BJ (cell line): ENCODE measurements at places on chromosomes 11 and 22.
A peak's percentile ranks its signal among the peaks of the same experiment; 100 is the strongest.

- DNase-seq: no peak
Observed at GRCh38 chr11:46855167-46855566, 9.1 kb upstream of the CKAP5 start.

DNA sequence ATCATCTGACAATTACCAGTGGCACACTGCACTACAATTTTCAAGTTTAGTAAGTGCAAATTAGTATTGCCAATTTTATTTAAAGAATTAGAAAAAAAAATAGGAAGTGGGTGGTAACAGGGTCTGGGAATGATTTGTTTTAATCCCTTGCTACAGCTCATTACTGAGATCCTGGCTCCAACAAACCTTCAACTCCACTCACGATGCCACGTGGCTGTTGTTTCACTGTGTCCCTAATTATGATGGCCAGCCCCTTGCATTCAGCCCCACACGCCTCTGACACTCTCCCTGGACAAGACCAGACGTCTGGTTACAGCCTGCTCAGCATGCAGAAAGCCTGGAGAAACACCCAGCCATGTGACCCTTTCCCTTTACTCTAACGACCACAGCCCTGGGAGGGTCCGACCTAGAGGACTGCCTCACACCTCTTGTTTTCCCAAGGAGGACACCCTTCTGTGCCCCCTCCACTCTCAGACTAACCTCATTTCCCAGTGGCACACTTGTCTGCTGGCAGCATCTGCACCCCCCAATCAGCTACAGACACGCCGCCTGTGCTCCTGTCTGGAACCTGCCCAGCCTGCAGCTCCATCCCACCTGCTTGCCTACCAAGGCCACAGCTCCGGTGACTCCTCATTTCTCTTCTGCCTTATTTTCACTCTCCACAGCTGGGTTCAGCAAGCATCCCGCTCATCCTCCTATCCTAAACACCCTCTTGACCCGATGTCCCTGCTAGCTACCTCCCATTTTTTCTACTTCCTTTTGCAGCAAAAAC lies 18.5 kb upstream of the SLC25A1 start:
- no peak for DNase-seq

- DNase-seq: no peak
Observed at GRCh38 chr11:64173616-64174355, 7.9 kb upstream of the MACROD1 start.

DNA sequence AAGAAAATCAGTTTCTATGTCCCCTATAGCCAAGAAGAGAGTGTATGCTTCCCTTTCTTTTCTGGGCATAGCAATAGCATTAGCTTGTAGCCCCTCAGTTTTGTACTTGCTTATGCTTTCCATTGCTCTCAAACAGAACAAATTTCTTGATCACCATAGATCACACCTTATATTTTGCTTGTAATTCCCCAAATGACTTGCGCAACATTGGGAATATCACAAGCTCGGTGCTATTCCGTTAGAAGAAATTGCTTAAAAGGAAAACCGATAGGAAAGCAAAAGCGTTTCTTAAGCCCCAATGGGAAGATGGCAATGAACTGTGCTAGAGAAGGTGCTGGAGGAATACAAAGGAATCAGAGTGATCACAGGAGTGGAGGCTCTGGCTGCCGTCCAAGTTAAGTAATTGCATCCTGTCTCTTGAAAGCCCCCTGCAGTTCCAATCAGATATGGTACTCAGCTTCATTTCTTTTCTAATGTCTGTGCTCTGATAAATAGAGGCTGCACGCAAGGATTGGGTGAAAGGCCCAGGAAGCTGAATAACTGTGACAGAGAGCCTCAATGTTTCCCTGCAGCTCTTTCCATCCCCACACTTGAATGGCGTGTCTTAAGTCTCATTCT lies 182.1 kb upstream of the KIRREL3 start:
- no peak for DNase-seq

DNA sequence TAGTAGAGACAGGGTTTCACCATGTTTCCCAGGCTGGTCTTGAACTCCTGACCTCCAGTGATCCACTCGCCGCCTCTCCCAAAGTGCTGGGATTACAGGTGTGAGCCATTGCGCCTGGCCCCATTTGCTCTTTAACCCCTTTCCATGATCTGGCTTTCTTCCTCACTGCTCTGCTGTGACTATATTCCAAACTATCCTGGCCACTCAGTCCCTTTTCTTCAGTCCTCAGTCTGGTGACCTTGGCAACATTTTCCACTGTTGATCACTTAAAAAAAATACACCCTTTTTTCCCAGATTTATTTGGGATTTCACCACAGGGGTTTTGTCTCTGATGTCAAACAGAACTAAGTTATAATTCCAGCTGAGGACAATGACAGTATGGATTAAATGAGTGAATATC lies 24.5 kb downstream of the MMP20 start:
- DNase-seq: no peak

DNA sequence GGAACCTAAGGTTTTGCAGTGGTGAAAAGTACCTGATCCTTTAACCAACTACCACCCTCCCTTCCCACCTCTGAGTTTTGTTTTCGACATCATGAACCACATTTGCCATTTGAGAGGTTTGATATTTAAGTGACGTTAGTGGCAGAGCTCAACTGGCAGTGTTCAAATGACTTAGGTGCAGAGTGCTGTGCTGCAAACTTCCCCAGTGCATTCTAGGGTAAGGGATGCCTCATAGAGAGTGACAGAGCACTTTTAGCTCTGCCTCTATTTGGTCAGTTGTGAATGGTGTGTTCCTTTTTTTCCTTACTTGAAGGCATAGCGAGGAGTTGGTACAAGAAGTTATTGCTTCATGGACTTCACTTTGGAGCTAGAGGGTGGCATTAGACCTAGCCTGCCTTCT lies 9.4 kb downstream of the BMAL1 start:
- DNase-seq: no peak

DNA sequence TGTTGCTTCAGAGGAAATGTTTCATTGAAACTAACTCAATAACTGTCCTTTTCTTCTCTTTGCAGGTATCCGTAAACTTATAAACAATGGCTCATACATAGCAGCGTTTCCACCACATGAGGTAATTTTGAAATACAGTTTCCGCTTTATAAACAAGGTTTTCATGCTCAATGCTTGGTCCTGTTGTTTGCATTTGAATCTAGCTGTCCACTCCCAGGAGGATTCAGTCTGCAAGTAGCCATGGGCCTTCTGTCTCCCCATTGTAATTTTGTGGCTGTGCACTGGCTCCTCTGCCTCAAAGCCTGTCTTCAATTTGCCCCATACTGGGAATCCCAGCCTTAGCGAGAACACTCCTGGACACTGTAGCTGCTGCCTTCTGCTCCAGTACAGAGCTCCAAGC lies 34.7 kb downstream of the MUC15 start:
- DNase-seq: no peak

GRCh38 chr22:27650572-27650971 lies 151.0 kb downstream of the MN1 start:
- DNase-seq: no peak

DNA sequence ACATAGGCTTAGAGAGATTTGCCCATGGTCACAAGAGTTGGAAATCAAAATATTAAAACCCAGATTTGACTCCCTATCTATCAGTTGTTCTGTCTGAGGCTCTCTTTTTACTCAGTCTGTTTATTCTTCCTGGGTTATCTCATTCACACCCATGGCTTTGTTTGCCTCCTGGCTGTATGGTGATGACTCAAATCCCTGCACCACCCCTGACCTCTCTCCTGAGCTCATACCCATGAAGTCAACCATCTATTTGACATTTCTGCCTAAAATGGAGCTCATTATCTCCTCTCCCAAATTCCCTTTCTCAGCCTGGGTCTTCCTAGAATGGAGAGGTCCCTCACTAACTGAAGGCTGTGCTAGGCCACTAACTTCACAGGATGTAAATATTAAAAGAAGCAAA lies 27.8 kb upstream of the CCDC134 start:
- no peak for DNase-seq

- no peak for DNase-seq
Observed at GRCh38 chr11:116867619-116868018, 30.2 kb upstream of the APOA1 start.

GRCh38 chr22:49267996-49268395 lies 559.7 kb downstream of the BRD1 start:
- no peak for DNase-seq

GRCh38 chr11:10715571-10715970 lies 22.0 kb upstream of the IRAG1 start:
- no peak for DNase-seq

DNA sequence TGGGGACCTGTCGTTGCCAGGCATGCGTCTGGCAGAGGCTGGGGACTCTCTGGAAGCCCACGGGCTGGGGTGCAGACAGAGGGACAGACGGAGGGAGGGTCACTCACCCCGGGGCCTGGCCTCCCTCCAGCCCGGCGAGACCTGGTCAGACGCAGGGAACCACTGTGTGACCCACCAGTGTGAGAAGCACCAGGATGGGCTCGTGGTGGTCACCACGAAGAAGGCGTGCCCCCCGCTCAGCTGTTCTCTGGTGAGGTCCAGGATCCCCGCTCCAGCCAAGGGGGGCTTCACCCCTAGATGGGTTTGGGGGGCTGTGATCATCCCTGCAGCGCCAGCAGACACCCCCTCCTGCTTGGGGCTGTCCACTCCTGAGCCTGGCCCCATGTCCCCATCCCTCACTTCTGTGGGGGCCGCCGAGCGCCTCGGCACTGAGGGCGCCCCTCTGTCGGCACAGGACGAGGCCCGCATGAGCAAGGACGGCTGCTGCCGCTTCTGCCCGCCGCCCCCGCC lies 23.6 kb upstream of the MUC5B start:
- no peak for DNase-seq

DNA sequence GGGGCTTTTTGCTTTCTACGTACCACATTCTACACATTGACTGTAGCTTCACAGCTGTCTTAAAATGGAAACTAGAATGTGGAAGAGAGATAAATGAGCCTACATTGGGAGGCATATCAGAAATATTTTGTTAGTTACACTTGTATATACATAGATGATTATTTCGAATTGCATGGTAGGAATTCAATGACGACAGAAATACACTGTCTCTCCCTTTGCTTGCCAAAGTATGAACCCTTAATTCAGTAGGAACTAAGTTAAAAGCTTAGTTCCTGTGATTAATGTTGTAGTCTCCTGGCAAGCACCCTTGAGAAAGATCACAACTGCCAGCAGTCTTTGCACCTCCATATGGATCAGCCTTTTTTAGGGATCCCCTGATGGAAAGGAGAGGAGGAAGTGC lies 10.1 kb downstream of the C11orf87 start:
- DNase-seq: no peak

- DNase-seq: no peak
Observed at GRCh38 chr11:119320240-119320775, 3.4 kb upstream of the MCAM start.

- no peak for DNase-seq
Observed at GRCh38 chr11:70326833-70327232, 56.3 kb downstream of the PPFIA1 start.

- DNase-seq: no peak
Observed at GRCh38 chr22:30416403-30416802, 9.2 kb upstream of the MTFP1 start.

DNA sequence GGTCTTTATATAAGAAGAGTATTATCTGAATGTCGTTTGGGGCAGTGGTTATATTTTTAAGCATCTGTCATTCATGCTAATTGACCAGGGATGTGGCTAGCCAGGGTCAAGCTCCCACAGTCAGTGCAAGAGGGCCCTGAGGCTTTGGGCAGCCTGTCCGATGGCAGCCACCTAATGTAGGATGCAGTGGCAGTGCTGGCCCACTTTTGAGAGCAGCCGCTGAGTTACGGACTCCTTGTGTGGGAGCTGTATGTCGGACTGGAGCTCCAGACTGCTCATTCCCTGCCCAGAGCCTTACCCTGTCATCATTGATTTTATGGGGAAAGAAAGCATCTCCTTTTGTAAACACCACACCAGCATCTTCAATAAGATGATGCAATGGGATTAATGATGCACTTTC lies 99.5 kb downstream of the SYT9 start:
- DNase-seq: no peak

GRCh38 chr11:32821517-32821916 lies 8.2 kb upstream of the PRRG4 start:
- no peak for DNase-seq

GRCh38 chr11:61871158-61871597 lies 20.2 kb downstream of the FADS3 start:
- no peak for DNase-seq

DNA sequence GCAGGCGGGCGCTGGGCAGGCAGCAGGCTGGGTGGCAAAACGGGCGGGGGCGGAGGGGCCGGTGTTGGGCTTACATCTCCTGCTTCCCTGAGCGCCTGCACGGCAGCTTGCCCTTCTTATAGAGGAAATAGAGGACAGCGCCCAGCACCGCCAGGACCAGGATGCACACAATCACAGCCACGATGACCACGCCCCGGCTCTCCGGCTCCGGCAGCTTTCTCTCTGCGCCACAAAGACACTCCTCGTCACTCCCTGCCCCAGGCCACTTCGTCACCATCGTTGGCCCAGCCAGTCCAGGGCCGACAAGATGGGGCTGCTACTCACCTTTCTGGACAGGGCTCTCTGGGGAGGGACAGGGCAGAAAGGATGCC lies 6.3 kb downstream of the MCAM start:
- DNase-seq: no peak

DNA sequence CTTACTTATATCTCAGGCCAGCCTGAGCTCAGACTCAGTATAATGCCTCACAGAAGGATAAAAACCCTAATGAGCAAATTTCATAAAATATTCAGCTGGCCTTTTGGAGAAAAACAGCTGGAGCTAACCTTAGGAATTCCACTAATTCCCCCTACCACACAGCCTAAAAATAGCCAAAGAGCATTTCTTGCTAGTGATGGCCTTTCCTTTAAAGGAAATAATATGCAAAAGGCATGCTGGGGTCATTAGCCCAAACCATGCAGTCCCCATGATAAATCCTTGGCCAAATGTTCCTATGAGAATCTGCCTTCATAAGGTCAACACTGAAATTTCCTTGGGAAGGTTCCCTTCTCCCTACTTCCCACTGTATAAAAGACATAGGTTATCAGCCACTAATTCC lies 38.2 kb downstream of the SYTL2 start:
- peak; percentile 70 for DNase-seq

DNA sequence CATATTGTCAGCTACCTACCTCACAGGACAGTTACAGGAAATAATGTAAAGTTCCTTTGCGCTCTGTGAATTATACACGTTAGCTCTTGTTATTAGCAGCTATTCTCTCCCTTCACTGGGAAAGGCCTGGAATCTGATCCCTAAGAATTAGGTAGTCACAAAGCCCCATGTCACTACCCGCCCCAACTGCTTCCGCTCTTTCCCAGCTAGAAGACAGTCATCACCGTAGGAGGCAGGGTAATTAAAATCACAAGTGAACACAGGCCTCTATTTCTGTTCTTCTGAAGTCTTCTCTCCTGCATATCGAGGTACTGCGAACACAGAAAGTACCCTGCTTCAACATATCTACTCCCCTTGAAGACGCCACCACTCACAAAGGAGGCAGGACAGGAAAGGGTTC lies 12.6 kb upstream of the AHNAK start:
- DNase-seq: no peak

GRCh38 chr22:50270666-50271394 lies 650 bp upstream of the MAPK11 start:
- DNase-seq: no peak

- no peak for DNase-seq
Observed at GRCh38 chr22:23833017-23833751, 5.6 kb downstream of the DERL3 start.

- DNase-seq: no peak
Observed at GRCh38 chr22:50070366-50070765, 12.3 kb upstream of the TTLL8 start.

- no peak for DNase-seq
Observed at GRCh38 chr11:14537134-14537599, 17.0 kb upstream of the PSMA1 start.
